Activated CD4-positive, alpha-beta T cell treated with anti-CD3 and anti-CD28 coated beads, Interleukin-2, amount 50 U/mL, for 1 hour (primary cell): ENCODE measurements at places on chromosomes 11 and 22.

DNA sequence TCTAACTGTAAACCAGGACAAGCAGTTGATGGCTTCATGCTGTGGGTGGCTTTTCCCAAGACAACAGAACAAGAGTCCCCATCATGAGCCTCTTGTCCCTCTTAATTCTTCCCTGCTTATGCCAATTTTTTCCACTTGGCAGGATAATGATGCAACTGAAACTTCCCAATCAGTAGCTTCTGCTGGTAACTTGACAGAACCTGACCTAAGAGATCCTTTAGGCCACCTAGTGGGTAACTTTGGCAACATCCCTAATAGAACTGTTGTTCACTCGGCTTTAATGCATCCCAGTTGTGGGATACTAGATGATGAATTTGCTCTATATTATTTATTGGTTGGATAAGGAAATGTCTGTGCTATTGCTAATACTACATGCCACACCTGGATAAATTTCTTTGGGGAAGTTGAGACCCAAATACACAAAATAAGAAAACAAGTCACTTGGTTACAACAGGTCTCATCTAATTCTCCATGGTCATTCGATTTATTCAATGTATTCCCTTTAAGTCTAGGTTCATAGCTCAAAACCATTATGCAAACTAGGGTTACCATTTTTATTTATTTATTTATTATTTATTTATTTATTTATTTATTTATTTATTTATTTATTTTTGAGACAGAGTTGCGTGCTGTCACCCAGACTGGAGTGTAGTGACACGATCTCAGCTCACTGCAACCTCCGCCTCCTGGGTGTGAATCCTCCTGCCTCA, 41.4 kb upstream of the NFAM1 start:
- no peak for DNase-seq

GRCh38 chr11:100740440-100740839, 53.4 kb downstream of the ARHGAP42 start:
- DNase-seq: no peak

DNA sequence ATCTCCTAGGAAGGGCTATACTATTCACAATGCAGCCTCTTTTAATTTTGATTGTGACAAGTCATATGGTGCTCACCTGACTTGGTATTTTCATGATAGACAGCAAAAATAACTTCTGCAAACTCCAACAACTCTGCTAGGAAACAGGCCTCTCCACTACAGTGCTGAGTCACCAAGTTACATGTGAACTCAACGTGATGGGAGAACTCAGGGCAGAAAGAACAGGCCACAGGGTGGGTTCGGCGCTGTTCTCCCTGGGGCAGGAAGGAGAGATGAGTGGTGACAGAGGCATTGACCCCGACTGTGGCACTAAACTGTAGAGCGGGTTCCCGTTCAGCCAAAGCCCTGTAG, 76.6 kb upstream of the UCP3 start:
- no peak for DNase-seq

DNA sequence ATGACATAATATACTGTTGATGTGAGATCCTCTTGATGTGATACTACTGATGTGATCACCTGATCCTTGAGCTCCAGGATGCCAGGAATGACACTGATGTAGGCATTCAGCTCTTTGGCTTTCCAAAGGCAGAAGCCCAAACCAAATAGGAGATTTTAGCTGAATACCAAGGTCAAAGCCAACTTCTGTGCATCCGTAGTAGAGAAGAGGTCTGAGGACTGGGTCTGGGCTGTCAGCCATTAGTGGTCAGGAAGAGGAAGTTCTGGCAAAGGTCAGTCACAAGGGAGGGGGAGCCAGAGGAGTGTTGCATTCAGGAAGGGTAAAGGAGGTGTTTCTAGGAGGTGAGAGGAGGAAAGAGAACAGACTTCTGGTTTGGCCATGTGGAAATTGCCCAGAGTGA, 53.4 kb upstream of the PARVG start:
- no peak for DNase-seq

- no peak for DNase-seq
Measured at GRCh38 chr11:131859538-131860210, 489.3 kb downstream of the NTM start.

DNA sequence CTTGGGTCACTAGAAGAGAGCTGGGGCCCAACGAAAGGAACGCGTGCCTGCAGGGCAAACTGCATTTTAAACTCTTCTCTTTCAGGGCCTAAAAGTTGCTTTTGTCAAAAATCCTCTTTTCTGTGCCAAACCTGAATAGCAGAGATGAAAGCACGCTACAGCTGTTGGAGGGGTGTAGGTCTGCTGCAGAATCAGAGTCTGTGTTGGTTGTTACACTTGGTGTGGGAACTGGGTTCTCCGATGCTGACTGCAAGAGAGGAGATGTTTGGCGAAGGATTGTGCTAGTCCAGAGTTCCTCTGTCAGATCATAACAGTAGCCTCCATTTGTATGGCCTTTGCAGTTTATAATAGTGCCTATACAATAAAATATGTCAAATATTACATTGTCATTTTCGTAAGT, 41.8 kb downstream of the BARX2 start:
- no peak for DNase-seq

DNA sequence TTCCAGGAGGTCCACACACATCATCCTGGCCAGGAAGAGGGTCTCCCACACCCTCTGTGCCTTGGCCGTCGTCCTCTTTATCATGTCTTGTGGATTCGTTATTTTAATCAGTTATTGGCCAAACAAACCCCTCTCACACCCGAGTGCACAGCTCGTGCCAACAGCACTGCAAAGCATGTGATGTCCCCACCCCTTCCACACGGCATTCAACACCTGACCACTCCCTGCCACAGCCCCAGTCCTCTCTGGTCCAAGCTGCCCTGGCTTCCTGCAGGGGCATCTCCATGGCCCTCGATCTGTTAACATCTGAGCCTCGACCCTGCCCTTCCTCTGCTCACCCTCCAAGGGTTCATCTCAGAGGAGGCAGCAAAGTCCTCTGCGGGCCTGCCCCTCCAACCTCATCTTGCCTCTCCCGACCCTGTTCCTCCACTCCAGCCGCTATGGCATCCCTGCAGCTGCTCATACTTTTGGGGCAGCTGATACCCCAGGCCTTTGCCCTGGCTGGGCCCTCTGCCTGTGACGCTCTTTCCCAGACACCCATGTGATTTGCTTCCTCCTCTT, 14.0 kb downstream of the MYEOV start:
- no peak for DNase-seq

DNA sequence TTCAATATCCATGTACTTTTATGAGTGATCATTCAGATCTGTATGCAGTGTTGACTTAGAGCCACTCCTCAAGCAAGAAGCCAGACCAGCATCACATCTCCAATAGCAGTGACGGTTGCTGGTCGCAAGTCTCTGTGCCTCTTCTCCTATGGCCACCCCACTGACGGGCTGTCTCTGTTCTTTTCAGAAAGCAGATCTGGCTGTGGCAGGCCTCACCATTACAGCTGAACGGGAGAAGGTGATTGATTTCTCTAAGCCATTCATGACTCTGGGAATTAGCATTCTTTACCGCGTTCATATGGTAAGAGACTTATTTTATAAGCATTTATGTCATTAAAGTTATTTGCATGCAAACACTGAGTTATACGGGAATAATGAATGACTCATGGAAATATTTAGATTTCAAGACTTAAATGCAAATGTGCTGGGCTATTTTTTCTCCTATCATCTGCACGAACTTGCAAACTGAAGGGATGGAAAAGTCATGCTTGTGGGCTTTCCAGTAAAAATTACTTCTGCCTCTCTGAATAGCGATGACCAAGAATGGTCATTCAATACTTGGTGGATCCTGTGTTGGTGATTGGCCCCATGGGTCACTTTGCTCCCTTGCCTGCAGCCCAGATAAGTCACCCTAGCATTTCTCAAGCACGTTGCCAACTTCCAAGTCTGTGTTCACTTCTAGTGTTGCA, 83.6 kb upstream of the TBCEL start:
- no peak for DNase-seq

- no peak for DNase-seq
Measured at GRCh38 chr11:79262221-79262620, 178.6 kb downstream of the TENM4 start.

DNA sequence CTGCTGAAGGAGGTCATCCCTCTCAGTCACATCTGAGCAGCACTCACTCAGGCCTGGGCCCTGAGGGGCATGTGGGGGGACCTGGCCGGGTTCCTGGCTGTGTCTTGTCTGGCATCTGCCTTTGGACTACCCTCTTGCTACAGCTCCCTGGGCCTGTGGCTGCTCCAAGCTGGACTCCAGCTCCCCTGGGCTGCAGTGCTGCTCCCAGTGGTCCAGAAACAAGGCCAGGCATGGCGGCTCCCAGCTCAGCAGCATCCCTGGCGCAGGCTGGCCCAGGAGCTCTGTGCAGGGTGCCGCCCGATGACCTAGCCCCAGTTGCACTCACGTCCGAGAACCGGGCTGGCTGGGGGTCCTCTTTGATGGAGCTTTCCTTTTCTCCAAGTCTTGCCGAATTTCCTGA, 5.3 kb downstream of the CDPF1 start:
- no peak for DNase-seq

GRCh38 chr11:100419518-100419917, 267.6 kb upstream of the ARHGAP42 start:
- DNase-seq: no peak

- DNase-seq: peak; percentile 30
Measured at GRCh38 chr11:96257972-96258934, 84.7 kb downstream of the MAML2 start.

DNA sequence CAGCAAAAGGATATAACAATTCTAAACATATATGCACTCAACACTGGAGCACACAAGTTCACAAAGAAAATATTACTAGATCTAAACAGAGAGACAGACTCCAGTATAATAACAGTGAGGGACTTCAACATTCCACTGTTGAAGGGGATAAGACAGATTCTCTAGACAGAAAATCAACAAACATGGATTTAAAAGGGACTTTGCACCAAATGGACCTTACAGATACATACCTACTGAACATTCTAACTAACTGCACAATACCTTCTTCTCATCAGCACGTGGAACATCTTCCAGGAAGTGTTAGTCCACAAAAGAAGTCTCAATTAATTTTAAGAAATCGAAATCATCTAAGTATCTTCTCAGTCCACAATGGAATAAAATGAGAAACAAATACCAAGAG, 26.6 kb downstream of the RSF1 start:
- DNase-seq: no peak

GRCh38 chr11:128909438-128910125, 18.4 kb downstream of the KCNJ5 start:
- no peak for DNase-seq

DNA sequence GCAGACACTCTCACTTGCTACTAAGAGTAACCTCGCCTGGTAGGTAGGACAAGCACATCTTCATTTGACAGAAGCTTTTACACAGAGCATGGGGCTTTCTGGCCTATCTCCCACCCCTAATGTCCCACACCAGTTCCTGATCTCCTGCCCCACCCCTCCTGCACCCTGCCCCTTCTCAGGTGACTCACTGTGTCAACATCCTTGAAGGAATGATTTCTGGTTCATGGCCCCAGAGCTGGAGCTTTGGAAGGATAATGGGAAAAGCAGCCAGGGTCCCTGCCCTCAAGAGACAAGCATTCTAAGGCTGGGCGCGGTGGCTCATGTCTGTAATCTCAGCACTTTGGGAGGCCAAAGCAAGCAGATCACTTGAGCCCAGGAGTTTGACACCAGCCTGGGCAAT, 47.2 kb downstream of the LRFN4 start:
- DNase-seq: no peak

DNA sequence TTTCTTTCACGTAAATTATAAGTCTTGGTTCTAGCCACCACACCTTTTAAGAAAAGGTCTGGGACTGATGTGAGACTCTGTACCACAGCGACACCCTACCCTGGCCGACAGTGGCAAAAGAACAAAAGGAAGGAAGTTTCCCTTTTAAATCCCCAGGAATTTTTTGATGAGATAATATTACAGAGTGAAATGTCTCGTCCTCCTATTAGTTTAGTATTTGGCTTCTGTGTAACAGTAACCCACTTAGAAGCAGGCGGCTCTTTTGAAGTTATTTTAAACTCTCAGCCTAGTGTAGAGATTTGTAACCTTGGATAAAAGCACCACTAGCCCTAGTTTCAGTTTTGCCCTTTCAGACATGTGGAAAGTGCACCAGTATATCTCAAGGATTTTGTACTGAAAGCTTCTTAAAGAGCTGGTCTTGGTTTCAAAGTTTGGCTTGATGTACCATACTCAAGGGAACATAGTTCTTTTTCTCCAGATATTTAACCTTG, 84.1 kb downstream of the C22orf31 start:
- DNase-seq: no peak

- DNase-seq: no peak
Measured at GRCh38 chr22:45731798-45732495, 60.3 kb downstream of the ATXN10 start.

- no peak for DNase-seq
Measured at GRCh38 chr11:62217191-62217748, 8.8 kb downstream of the SCGB2A1 start.

DNA sequence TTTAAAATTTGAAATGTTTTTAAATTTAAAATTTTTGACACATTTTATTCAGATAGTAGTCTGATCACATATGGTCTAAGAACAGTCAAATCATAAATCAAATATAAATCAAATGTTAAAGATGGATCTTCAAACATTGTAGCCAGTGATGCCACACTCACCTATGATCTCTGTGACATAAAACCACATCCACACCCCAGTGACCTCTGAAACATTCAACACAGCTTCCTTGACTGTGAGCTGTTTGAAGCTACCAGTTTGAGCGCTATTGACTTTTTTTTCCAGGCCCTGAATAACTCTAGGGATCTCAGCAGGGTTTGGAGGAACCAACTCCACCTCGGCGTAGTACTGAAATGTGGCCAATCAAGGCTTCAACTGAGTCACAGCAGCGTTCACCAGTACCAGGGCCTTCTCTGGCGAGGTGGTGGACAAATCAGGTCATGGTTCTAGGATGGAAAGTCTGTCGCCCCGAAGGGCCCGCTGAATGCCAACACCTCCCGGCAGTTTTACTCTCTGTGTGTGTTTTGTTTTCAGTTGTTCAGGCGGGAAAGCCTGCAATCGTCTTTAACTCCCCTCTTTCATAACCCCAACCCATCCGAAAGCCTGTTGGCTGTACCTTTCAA, 4.3 kb upstream of the MARK2 start:
- no peak for DNase-seq

DNA sequence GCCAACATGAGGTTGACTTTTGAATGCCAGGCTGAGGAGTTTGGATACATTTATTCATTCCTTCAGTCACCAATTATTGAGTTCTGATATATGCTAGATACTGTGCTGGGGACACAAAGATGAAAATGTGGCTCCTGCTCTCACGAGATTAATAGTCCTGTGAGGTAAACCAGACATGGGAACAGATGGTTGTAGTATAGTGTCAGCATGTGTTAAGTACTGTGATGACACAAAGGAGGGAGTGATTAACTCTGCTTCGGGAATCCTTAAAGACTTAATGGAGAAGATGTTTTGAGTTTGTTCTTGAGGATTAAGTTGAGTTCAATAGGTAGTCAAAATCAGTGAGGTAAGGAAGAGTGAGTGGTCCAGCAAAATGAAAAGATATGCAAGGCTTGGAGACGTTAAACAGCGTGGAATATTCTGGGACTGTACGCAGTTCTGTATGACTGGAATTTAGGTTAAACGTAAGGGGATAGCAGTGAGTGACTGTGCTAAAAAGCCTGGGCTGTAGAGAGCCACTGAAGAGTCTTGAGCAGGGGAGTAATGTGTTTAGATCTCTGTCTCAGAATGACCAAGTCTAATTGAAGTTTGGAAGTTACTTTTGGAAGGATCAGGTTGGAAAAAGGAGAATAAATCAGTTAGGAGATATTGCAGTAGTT, 11.8 kb downstream of the RNF121 start:
- no peak for DNase-seq

- no peak for DNase-seq
Measured at GRCh38 chr22:26852176-26852575, 194.8 kb downstream of the MIAT start.
